Activated CD8-positive, alpha-beta memory T cell treated with anti-CD3 and anti-CD28 coated beads, Interleukin-2, amount 50 U/mL, for 4 hours (primary cell): ENCODE measurements at places on chromosomes 12 and 14.

- DNase-seq: no peak
Observed at GRCh38 chr14:43175896-43176295, 1331.2 kb downstream of the FSCB start.

DNA sequence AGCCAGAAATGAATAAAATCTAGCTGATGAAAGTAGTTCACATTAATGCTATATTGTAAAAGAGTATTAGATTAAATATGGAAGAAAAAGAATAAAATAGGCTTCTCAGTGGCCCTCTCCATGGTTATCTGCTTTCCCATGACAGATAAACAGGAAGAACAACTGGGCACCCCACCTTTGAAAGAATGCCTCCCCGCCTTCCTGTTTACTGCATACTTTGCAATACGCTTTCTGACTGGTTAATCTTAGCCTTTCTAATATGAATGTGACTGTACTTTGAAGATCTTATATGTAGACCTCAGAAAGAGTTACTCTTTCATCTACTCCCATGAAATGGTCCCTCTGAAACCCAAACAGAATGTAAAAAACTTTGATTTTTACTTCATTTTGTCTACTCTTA lies 34.1 kb upstream of the DAAM1 start:
- no peak for DNase-seq

GRCh38 chr12:59067083-59067482 lies 146.8 kb upstream of the LRIG3 start:
- DNase-seq: no peak

DNA sequence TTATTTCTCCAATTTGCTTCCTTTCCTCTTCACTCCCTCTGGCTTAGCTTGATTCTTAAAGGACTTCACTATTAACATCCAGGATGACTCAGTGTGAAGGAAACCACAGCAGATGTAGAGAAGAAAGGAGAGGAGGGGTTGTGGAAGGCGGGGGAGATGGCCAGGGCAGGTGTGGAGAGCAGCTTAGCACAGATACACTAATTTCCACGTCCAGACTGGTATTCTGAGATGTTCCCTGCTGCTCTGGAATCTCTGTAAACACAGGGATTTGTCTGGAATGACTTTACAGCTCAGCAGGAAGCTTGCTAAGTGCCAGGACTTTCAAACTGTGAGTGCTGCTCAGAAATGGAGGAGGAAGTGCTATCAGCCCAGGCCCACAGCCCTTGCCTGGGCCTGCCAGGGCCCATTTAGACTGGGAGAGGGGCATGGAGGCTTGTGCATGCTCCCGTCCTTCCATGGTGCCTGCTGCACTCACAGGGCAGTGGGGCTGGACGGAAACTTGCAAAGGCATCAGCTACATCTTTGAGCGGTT lies 202.5 kb upstream of the DDHD1 start:
- DNase-seq: no peak

DNA sequence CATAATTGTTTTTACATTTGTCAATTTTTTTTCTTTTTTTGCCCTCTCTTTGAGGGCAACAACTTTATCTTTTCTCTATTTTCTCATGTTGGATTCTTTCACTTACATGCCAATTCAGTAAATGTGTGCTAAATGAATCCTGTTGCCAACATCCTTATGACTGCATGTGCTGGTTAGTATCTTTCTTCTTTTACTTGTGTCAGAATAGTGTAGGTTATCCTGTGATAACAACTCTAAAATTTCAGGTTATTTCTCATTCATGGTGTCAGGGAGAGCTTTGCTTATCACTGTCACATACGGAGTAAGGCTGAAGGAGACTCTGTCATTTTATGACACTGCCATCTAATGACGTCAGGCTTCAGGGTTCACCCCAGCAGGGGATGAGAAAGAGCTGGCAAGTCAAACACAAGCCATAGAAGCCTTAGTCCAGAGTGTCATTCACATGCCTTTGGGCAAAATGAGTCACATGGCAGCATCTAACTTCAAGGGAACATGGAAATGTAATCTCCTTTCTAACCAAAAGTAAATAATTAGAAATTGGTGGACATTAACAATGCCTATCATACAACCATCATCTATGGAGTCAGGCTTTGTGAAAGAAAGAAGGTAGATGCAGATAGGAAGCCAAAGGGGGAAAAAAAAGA lies 242.5 kb upstream of the ATP2B1 start:
- no peak for DNase-seq

DNA sequence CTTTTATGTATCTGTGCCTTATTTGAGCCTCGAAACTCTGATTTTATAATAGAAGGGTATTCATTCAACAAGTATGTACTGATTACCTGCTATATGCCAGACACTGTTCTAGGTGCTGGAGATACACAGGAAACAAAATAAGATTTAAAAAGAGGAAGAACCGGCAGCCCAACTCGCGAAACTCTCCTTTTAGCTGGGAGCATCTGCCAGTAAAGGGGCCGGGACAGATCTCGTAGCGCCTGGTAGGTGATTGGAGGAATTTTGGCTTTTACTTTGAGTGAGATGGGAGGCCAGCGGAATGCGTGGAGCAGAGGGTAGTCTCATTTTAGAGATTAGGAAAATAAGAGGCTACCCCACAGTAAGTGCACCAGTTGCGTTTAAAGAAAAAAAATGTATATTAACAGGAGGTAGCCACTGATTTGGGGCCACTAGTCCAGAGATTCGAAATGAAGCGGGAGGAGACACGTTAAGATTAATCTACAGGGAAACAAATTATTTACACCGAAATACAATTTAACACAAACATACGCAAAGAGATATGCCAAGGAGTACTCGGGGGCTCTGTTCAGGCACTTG lies 520 bp upstream of the MON2 start:
- DNase-seq: no peak

GRCh38 chr12:31618228-31619025 lies 27.5 kb upstream of the DENND5B start:
- DNase-seq: no peak

GRCh38 chr14:67491285-67491684 lies 2.8 kb upstream of the TMEM229B start:
- no peak for DNase-seq

DNA sequence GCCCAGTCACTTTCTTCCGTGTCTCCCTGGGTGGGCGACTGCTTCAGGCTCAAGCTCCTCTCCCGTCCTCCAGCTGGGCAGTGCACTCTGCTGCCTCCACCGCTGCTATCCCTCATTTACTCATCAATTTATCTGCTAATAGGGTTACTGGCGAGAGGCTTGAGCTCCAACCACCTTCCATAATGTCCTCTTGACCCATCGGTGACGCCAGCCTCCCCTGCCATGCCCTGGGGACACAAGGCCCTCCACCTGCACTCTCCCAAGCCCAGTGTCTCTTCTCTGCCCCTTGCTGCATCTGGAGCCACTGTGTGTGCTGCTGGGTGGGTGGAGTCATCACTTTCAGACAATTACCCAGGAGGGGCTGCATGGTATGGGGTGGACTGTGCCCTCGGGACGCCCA lies 78.5 kb downstream of the TMEM132D start:
- DNase-seq: no peak

DNA sequence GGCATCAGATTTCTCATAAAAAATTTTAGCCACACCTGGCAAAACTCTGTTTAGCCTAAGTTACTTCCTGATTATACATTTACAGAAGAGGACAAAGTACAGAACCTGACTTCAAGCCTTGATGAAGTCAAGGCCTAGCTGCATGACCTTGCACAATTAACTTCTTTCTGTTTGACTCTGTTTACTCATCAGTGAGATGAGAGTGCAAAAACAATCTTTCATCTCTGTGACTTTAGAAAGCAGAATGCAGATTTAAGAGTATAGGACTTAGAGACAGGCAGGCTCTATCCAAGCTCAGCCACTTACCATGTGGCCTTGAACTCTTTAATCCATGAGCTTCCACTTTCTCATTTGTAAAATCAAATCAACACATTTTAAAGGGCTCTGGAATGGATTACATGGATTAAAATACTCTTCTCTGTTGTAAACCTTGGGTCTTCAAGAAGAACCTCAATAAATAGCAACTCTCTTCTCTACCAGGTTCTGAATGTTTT lies 1178.9 kb downstream of the FLRT2 start:
- no peak for DNase-seq

- no peak for DNase-seq
Observed at GRCh38 chr12:27754795-27755194, 25.2 kb upstream of the KLHL42 start.

DNA sequence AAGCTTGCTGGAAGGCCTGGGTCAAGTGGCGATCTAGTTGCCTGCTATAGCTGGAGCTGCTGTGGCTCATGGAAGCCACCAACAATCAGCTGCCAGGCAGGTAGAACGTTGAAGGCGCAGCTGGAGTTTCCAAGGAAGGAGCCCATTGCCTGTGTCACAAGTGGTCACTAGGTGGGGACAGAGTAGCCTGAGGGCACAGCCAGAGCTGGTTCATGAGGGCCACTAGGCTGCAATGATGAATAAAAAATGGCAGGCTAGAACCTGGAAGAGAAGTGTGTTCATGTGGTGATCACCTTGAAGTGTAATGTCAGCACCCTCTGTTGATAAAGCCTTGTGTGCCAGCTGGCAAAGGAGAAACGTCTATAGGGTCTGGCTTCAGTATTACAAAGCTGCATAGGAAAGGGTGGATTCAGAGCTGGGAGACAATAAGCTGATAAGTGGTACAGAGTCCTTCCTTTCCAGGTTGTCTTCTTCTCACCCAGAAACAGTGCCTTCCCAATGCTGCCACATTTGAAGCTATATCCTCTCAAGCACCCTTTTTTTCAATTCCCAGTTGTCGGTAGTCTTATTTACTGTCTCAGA lies 165.8 kb downstream of the EMP1 start:
- DNase-seq: no peak

DNA sequence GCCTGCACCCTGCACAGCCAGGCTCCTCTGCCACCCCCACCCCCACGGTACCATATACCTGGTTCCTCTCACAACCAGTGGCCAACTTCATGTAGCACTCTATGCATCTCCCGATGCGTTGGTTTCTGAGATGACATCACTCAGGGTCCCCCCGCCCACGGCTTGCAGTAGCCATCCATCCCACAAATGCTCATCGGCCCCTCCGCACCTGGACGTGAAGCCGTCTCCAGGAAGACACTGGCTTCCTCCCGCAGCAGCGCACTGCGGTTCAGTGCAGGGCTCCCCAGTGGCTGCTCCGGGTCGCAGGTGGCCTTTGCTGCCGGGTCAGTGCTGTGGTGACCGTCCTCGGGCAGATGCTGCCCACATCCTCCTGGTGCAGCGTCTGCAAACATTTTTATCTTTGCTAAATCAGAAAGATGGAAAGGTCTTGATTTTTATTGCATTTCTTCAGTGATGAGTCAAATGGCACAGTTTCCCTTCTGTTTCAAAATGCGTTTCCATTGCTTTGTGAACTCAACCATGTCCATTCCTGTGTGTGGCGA lies 27.5 kb upstream of the MMP17 start:
- no peak for DNase-seq

- no peak for DNase-seq
Observed at GRCh38 chr12:28032811-28033537, 60.4 kb upstream of the PTHLH start.

DNA sequence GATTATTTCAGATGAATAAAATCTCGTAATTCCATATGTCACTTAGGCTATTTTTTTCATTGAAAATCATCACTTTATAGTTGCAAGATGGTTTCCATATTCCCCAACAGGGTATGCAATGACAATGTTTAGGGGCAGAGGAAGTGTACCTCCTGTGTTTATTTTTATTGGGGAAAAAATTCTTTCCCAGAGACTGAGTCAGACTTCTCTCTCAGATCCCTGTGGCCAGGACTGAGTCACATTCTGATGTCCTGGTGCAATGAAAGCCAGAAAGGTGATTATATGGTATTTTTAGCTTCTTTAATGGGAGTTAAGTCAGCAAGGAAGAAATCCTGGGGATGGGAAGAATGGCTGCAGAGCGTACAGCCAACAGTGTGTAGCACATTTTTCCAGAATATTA lies 196.9 kb upstream of the ALG10 start:
- DNase-seq: no peak

DNA sequence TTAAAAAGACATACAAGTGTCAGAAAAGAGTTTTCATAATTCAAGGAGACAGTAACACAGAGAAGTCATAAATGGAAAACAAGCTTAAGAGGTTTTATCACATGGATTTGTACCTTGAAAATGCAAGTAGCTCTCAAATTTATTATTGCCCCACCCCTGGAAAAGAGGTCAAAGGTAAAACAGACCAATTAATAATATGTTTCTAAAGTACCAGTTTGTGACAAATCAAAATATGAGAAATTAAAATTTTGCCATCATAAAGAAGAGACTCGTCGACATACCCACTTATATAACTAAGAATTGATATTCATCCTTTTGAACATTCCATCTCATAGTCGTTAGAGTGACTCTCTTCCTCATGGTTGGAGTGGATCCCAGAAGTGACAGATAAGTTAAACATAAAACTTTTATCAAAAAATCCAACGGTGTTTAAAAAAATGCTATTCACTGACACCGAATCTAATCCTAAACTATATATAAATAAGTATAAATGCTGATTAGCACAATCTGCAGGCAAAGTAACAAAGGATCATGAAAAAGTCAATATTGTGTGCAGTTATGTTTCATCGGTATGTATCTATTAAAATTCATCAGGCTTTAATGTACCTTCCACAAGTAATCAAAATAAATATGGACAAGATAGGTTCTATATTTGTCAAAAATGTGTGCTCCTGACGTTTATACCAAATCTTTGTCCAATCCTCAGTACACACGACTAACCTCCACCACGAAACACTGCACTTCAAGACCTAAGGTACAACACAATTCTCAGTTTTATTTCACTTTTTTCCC lies 2.3 kb downstream of the CORO1C start:
- DNase-seq: no peak

GRCh38 chr14:93691042-93691780 lies 97.1 kb downstream of the PRIMA1 start:
- no peak for DNase-seq

DNA sequence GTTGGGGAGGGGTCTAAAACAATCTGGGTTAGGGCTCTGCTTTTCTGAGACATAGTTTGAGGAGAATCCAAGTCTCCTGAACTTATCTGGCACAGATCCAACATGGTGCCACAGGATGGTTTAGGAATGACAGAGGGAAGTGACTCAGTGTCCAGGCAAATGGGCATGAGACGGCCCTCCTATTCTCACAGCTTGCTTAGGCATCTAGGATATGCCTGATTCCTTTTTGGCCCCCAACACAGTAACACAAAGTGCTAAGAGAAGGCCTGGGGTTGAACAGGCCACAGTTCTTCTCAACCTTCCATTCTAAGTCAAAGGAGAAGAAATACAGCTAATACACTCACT lies 117.7 kb downstream of the ZFP36L1 start:
- no peak for DNase-seq

- DNase-seq: peak; percentile 70
Observed at GRCh38 chr14:73771848-73772638, 57.9 kb upstream of the PNMA1 start.

GRCh38 chr12:10098791-10099190 lies at the start of gene CLEC1A:
Gene CLEC1A (minus strand): TSS chr12:10098985. CDS start chr12:10098922, 63 bp downstream.
- DNase-seq: no peak

GRCh38 chr12:109178532-109178931 lies 62.1 kb downstream of the ACACB start:
- DNase-seq: no peak

GRCh38 chr12:17197971-17198370 lies 592.0 kb upstream of the LMO3 start:
- DNase-seq: no peak
